Jurkat, Clone E6-1 (cell line): ENCODE measurements at places on chromosomes 3 and 15.

GRCh38 chr3:113695786-113696645 is at the start of gene USF3:
Gene USF3, minus strand, starts transcription at chr3:113696642. Its CDS starts 21,764 bp downstream, at chr3:113674878.
- peak; percentile 70 for DNase-seq

DNA sequence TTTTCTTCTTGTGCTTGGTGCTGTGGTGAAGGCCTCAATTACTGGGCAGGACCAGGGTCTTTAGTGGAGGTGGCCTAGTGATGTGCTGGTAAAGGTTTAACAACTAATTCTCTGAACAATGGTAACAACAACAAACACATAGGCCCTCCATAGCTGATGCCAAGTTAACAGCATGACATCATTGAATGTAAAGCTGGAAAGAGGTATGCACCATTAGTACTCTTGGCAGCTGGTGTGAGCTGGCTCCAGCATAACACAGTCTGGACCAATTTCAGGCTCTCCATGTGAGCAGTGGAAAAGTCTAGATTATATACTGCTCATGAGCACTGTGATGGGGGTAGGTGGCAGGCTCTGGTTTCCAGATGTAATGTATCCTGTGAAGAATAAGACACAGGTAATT is 61.8 kb downstream of the SLC7A14 start:
- DNase-seq, result no peak

DNA sequence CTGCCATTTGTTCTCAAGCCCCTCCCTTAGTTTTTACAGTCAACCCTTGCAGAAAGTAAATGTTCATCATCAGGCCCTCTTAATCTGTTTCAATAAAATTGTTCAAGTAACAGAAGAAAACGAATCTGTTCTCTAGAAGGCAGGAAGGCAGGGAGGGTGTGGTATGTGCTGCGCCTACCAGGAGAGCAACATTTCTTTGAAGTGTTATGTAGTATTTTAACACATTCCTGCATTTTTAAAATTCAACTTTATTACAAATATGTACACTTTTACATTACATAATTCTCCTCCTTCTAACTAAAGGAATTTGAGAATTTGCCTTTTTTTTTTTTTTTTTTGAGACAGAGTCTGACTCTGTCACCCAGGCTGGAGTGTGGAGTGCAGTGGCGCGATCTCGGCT is 657.8 kb downstream of the MCTP2 start:
- DNase-seq, result no peak

- DNase-seq, result peak; percentile 89
These were observed 78.2 kb downstream of the FAIM start for GRCh38 chr3:138686771-138687221.

DNA sequence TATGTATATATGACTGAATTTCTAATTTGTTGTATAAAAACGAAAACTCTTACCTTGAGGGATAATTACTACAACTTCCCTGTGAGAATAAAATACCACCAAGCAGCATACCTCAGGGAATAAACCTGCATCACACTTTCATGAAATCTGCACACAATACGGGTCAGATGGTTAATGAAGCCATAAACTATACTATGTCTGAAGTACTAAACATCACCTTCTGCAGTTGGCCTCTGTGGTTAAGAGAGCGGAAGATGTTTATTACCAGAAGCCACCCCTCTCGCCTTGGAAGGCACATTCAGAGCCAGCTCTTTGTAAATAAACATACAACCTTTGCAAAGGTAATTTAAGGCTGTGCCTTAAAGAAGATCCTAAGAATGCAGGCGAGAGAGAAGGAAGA is 462.1 kb upstream of the NR2F2 start:
- no peak for DNase-seq

GRCh38 chr3:61683549-61684236 is 122.3 kb downstream of the PTPRG start:
- no peak for DNase-seq

DNA sequence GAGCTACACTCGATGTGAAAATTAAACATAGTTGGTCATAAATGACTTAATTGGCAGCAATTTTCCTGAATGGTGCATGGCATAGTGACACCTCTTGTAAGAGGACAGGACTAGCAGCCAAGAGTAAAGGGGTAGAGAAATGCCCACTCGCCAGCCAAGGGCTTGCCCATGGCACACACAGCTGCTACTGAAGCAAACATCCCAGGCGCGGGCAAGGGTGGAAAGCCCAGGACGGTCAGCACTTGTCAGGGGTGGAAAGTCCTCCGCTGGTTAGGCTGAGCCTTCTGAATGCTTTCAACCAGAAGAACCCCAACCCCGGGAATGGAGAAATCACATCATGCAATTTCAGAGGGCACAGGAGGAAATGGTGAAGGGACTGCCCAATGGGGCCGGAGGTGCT is 31.6 kb downstream of the BDH1 start:
- DNase-seq, result no peak

DNA sequence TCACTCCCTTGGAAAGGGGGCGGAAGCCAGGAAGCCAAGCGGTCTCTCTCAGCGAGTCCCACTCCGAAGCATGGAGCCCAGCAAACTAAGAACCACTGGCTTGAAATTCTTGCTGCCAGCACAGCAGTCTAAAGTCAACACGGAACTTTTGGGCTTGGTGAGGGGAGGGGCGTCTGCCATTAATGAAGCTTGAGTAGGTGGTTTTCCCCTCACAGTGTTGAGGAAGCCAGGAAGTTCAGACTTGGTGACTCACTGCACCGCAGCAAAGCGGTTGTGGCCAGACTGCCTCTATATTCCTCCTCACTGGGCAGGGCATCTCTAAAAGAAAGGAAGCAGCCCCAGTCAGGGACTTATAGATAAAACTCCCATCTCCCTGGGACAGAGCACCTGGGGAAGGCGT is 665.4 kb upstream of the CBLB start:
- peak; percentile 84 for DNase-seq

DNA sequence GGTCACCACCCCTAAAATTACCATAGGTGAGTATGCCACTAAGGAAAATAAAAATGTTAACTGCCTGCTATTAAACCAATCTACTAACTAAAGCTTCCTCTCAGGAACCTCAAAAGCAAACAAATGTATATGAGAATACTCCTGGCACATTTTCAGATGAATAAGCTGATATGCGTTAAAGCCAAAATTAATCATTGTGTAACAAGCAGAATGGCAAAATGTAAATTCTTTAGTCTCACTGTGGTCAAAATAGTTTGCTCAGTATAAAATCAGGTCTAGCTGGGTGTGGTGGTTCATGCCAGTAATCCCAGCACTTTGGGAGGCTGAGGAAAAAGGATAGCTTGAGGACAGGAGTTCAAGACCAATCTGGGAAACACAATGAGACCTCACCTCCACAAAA is 53.6 kb downstream of the SUMF1 start:
- DNase-seq, result no peak

- no peak for DNase-seq
These were observed 1.1 kb upstream of the SPATA12 start for GRCh38 chr3:57059411-57059810.

- DNase-seq, result no peak
These were observed 21.9 kb downstream of the MEGF11 start for GRCh38 chr15:66231394-66232266.

DNA sequence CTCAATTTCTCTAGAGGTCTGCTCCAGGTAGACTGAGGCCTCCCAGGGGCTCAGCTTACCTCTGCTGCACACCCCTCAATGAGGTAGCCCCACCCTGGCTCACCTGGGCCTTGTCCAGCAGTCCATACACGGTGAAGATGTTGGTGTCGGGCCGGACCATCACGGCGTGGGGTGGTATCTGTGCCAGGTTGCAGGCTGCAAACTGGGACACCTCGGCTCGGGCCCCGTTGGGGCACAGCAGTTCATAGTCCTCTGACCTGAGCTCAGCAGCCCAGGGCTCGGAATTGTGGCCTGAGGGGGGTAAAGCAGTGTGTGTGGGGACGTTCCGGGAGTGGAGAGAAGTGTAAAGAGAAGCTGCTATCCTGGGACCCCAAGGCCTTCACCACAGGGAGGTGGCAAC is 23.2 kb downstream of the MELTF start:
- DNase-seq, result no peak

DNA sequence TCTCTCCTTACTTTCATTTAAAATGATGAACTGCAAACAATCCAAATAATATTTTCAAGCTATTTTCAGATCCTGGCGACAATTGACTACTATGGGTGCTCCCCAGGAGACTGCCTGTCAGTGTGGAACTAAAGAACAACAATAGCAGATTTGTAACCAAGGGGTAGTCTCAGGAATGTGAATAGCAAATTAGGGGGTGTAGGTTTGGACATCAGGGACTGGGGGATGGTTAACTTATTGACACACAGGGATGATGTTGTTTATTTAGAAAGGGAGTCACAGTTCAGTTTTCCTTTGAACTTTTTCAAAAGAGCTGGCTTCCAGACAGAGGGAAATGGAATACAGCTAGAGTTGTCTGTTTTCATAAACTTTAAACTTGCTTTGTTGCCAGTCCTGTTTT is 229.8 kb downstream of the LRTM1 start:
- DNase-seq, result no peak

- no peak for DNase-seq
These were observed 91.8 kb downstream of the FILIP1L start for GRCh38 chr3:100022506-100022905.

- no peak for DNase-seq
These were observed 45.9 kb upstream of the CP start for GRCh38 chr3:149267565-149267964.

- DNase-seq, result no peak
These were observed 940 bp downstream of the BOC start for GRCh38 chr3:113212150-113212843.

GRCh38 chr3:160194438-160194837 is 30.8 kb upstream of the C3orf80 start:
- no peak for DNase-seq

DNA sequence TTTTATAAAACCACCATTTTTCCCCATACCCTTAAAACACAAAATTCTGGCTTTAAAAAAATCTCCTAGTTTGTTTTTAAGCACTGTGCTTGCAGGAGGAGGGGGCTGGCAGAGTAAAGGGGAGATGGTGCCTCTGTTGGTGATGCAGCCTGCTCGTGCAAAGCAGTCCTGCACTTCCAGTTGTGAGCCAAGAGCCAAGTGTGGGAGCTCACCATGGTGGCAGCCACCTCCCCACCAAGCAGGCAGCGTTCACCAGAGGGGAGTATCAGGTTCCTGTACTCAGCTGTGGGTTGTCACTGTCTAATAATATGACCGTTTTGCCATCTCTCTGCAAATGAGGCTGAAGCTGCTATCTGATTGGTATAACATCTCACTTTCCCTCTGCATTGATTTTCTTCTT is 164.8 kb downstream of the SYNPR start:
- DNase-seq, result no peak

DNA sequence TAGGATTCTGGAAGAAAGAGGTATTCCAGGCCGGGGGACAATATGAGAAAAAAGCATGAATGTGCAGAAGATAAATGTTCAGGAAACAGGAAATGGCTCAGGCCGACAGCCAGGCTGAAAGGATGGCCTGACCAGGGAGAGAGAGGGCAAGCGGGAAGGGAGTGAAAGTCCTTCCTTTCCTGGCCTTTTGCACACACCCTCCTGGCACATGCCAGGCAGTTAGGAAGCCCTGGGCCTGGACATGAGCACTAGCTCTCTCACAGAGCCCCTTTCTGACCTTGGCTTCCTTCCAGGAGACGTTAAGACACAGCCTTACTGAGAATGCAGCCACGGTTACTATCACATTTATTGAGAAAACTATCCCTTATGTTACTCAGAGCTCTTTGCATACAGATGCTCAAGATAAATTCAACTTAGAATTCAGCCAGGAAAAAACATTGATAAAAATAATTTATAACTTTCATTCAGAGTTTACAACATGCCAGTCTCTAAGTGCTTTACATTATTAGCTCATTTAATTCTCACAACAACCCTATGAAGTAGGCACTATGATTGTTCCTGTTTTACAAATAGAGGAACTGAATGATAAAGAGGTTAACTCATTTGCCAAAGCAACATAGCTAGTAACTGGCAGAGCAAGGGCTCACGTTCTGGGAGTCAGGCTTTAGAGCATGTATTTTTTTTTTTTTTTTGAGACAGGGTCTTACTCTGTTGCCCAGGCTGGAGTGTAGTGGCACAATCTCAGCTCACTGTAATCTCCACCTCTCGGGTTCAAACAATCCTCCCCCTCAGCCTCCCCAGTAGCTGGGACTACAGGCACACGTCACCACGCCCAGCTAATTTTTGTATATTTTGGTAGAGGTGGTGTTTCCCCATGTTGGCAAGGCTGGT is 39.4 kb upstream of the SMAD3 start:
- DNase-seq, result no peak

DNA sequence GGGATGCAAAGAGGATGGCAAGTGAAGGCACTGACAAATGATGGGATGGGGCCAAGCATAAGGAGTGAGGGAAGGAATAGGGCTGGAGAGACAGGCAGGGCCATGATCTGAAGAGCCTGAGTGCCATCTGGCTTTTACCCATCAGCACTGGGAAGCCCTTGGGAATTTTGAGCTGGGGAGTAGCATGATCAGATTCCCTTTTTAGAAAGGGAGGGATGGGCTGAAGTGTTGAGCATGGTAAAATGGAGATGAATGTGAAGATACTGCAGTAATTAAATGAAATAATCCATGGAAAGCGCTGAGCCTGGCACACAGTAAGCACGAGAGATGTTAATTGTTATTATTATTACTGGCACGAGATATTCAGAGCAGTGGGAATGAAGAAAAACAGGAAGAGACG is 9.9 kb downstream of the RBP1 start:
- no peak for DNase-seq

- DNase-seq, result peak; percentile 89
These were observed 22.4 kb downstream of the B3GNT5 start for GRCh38 chr3:183275418-183275817.

DNA sequence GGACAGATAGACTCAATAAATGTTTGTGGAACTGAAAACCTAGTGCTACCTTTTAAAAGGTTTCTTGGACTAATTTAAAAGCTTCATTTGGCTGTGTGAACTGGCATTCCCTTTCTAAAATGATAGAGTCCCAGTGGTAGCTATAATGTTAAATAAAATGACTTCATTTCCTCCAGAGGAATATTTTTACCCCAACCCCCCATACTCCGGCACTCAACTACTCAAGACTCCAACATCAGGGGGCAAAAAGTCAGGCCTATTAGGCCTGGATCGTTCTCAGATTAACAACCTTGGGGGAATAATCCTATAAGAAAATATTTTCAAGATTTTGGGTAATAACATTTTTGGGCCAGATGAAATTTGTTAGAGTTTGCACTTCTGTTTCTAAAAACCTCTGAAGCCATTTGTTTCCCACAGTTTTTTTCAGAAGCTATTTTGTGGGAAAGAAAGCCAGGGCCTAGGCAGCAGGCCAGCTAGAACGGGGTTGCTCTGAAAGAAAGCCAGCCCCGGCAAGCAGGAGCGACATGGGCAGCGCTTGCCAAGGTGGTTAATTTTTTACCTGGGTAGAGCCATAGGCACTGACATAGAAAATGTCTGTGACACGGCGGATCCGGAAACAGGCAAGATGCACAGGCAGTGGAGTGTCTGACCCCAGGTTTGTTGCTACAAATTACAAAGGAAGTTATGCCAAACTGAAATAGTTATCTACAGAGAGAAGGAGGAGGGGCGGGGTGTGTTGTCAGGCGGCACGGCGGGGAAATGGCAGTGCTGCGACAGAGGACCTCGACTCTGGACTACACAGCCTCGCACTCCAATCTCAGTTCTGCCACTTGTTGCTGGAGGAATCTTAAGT is 84.6 kb downstream of the MAGI1 start:
- DNase-seq, result no peak
